ENCODE measurements at places on chromosomes 2 and 18.

GRCh38 chr18:48230467-48231113 lies 178.6 kb downstream of the ZBTB7C start:
- DNase-seq = no peak

- DNase-seq = no peak
These were observed at the start of gene CHRNA1 for GRCh38 chr2:174764280-174765255. Gene CHRNA1 (minus strand): TSS chr2:174764472. CDS start chr2:174764394, 78 bp downstream.

- DNase-seq = no peak
These were observed 8.5 kb upstream of the ANKRD62 start for GRCh38 chr18:12085136-12085535.

GRCh38 chr2:190927301-190927700 lies 46.7 kb downstream of the GLS start:
- no peak for DNase-seq

- no peak for DNase-seq
These were observed 2.0 kb upstream of the CAPN10 start for GRCh38 chr2:240584486-240585031.

DNA sequence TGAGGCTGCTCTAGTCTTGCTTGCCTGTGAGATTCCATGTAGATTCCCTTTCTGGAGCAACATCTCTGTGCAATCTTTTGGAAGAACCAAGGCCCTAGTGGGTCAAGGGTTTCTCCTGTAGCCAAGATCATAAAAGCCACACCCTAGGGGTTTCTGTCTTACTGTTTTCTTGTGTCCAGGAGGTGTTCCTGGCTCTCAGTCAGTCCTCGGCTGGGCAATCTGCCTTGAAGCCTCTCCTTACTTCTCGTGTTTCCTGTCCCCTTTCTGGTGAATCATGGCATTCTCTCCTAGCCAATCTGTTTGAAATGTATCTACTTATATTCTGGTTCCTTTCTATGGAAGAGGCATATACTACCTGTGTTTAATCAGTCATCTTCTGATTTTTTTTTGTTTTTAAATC lies 484.8 kb upstream of the UBE2E3 start:
- no peak for DNase-seq

DNA sequence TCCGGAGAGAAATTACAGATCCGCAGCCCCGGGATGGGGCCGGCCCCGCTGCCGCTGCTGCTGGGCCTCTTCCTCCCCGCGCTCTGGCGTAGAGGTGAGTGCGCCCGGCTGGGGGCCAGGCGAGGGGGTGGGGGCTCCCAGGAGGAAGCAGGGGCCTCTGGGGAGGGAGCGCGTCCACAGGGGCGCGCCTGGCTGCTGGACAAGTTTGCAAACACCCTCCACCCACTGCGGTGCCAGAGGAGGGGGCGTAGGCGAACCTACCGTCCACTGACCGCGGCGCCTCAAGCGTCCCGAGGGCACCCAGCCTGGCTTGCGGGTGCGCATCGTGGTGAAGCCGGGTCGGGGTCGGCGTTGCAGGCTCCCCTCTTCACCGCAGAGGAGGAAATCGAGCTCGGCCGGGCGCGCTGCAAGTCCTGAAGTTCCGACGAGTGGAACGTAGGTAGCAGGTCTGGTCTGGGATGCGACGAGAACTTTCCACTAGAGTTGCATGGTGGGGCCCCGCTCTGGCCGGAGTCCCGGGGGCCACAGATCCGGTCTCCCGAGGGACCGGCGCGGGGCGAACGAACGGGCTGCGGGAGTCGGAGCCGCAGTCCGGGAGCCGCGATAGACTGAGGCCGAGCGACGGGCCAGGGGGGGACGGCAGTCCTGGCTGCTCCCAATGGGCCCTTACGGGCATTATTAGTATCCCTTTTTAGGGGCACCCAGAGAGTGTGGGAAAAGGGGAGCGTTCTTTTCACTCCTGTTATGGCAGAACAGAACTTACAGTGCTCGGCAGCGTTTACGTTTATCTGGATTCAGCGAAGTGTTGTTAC lies 502 bp downstream of the MERTK start:
- peak; percentile 19 for DNase-seq

DNA sequence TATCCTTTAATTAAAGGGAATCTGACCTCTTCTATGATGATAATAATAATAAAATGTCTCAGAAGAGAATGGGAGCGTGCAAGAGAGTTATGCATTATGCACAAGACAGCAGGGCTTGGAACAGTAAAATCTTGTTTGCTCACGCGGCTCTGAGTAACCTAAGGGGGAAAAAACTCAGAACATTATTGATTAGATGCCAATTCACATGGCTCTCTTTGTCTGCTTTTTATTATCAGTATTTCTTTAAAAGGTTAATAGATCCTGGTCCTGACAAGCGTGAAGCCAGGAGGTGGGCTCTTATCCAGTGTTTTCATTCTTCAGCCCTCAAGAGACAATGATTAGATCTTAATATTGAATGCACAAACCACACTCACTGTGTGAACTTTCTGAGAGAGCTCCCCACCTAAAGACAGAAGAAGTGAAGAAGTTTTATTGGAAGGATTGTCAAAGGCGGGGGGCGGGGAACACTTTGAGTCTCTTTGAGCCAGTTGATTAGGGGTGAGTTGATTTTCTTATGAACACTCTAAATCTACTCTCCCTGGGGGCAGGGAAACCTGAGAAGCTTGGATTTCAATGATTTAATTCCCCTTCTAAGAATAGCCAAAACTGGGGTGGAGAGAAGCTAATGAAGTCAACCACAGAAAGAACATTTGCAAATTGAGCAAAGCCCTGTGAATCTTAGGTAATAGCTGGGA lies 127.5 kb upstream of the CTAGE1 start:
- DNase-seq = no peak

DNA sequence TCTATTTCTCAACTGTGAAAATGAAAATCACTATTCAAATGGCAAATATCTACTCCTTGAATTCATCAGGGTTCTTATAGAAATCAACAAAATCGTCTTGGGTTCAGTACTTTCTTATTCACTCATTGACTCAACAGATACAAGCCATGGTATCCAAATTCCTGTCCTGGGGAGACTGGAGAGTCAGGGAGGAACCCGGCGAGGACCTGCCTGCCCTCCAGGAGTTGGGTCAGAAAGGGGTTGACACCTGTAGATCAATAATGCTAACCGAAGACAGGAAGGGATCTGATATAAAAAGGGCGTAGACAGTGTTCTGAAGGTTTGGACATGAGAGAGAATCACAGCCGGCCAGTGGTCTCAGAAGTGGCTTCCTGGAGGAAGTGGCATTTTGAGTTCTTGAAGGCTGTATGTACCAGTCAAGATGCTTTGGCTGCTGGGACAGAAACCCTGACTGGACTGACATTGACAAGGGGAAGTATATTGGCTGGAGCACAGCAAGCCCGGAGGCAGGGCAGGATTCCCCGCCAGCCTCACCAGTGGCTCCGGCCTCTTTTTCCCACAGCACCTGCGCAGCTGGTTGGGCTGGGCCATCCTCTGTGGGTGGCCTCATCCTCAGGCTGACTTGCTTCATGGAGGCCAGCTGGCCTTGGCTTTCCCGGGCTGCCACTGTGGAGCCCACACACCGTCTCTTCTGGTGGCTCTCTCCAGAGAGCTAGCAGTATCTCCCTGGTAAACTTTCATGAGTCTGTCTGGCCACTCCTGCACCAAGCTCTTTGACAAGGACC lies 3.0 kb downstream of the LRRFIP1 start:
- DNase-seq = no peak

DNA sequence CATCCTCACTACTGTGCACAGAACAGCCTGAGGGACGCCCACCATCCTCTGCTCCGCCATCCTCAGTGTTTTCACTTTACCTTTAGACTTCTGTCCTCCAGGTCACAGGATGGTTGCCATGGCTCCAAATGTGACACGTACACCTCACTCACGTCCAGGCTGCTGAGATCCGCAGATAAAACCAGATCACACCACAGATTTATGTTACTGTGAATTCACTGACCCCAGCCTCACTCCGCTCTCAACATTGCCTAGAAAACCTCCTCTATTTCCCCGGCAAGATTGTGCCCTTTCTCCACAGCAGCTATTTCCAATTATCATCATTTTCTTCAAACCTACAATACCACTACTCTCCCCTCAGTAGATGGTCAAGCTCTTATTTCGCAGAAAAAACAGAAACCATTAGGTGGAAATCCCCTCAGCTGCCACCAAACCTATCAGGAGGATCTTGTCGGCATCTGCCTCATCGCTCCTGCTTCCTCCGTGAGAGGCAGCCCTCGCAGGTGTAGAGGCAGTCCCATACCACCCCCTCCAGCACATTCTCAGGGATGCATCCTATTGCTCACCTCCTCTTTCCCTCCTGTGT lies 49.8 kb upstream of the SLC1A4 start:
- no peak for DNase-seq

DNA sequence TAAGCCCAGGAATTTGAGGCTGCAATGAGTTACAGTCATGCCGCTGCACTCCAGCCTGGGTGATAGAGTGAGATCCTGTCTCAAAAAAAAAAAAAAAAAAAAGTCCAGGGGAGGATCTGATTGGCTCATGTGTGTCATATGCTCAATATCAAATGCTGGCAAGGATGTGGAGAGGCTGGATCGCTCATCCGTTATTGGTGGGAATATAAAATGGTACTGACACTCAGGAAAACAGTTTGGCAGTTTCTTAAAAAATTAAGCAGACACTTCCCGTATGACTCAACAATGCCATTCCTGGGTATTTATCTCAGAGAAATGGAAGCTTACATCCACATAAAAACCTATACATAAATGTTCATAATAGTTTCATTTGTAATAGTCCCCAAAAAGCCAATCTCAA lies 68.9 kb downstream of the MEX3C start:
- no peak for DNase-seq

- DNase-seq = no peak
These were observed 35.4 kb downstream of the SFXN5 start for GRCh38 chr2:73035899-73036711.

GRCh38 chr18:74282755-74283554 lies 8.8 kb downstream of the CYB5A start:
- DNase-seq = no peak

DNA sequence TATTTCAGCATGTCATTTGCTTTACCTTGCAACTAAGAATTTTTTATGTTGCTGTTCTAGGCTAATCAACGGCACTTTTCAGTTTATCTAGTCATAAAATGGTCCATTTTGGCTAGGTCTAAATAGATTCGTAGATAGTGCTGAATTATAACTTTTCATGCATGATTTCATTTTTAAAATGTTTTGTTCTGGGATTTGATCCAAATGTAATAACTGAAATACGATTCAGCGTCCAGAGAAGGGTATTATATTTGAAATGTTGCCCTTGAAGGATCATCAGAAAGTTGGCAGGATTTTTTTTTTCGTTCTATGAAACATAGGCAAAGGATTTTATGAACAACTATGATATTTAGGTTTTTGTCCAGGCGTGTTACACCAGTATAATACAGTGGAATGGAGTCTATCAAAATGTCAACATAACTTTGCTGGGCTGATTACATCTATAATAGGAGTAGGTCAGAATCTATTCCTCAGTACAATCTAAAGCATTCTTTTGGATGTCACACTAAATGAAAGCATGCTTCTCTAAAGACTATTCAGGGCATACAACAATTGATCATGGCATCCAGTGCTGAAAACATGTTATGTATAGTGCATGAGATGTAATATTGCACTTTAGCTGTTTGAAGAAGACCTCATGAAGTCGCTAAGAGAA lies 24.8 kb downstream of the TTC27 start:
- DNase-seq = no peak

DNA sequence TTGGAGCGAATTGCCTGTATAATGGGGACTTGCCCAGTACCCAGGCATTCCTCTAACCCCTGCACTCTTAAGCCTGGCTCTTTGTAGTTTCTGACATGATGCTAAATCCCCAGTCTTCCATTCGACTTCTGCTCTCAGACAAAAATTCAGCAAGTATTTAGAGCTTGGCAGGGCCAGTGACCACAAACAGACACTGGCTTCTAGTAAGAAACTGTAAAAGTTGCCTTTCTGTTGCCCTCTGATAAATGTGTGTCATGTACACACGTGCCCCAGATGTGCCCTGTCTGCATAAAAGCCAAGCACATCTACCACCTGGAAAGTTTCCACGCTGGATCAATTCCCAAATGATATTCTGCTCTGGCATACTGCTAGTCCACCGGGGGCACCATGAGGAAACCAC lies 18.0 kb downstream of the PAX3 start:
- no peak for DNase-seq

DNA sequence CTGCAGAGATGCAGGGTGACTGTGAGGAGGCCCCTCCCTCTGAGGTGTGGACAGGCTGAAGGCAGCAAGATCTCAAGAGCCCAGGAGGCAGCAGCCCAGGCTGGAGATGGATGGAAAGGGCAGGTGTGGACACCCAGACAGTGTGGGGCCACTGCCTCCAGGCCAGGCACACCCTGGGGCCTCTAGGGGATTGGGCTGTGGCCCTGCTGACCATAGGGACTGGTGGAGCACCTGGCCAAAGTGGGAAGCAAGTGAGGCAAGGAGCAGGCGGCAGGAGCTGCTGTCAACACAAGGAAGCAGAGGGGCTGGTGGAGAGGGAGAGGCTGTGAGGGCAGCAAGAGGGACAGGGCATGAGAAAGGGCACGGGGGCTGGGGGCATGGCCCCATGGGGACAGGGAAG lies 10.8 kb downstream of the SNED1 start:
- DNase-seq = no peak

DNA sequence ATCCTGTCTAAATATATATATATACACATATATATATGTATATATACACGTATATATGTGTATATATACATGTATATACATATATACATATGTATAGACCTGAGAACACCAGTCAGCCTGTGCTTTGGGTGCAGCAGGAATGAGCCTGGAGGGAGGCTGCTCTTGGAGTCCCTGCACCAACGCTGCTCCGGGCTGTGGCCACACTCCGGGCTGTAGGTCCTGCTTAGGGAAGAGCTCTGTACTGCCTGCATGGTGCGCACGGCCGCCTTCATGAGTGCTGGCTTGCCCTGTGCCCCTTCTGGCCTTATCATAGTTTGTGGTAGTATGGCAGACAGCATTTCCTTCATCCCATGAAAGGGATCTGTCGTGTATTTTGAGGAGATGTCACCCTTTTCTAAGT lies 360.9 kb downstream of the TDRD15 start:
- no peak for DNase-seq

- no peak for DNase-seq
These were observed 170.6 kb downstream of the SLC8A1 start for GRCh38 chr2:40281021-40281940.

DNA sequence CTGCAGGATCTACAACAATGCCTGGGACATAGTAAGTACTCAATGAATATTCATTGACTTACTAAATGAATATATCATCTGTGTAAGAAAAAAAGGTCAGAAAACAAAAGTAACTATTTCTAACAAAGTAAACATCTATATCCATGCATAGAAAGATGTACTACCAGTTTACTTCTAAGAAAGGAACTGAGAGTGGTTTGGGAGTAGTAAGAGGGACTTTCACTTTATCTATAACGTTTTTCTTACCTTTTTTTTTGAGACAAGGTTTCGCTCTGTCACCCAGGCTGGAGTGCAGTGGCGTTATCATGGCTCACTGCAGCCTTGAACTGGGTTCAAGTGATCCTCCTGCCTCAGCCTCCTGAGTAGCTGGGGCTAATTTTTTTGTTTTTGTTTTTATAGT lies 25.7 kb downstream of the DHX57 start:
- DNase-seq = no peak
